CD4-positive, alpha-beta T cell treated with Interleukin-2 at 100 ng/mL for 4 hours (primary cell): ENCODE measurements at places on chromosomes 5 and 9.

DNA sequence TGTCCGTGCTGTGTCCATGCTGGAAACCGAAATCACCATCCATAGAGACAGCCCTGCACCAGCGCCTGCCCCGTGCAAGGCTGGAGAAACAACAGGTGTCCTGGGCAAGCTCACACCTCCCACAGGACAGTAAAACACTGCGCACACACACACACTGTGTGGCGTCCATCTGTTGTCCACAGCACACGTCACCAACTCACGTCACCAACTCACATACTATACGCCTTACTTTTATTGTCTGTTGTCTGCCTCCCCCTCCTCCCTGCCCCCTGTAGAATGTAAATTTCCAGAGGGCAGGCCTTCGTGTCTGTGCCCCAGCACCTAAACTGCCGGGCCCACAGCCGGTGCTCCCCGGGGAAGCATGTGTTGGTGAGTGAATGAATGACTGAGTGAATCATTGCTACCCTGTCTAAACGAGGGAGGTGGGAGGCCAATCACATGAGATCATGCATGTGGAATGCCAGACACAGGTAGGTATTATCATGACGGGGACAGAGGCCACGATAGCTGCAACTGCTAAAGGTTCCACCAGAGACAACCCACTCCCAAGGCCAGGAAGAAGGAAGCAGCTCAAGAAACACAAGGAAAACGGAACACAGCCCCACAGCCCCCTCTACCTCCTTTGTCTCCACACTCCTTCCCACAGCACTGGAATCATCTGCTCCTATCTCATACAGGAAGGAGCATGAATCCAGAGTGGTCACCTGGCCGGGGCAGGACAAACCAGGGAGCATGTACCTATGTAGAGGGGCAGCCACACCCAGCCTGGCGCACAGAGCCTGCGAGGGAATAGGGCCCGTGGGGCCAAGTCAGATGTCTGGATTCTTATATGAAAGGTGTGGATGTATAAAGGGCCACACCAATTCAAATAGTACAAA, 41.9 kb downstream of the STK10 start:
- no peak for DNase-seq

GRCh38 chr5:137385064-137385463, 114.1 kb downstream of the SPOCK1 start:
- DNase-seq, result no peak

- DNase-seq, result no peak
Measured at GRCh38 chr5:103674739-103675138, 112.2 kb upstream of the NUDT12 start.

- DNase-seq, result no peak
Measured at GRCh38 chr9:110370315-110370714, 32.7 kb upstream of the TXNDC8 start.

GRCh38 chr5:175466700-175467318, 11.6 kb upstream of the SFXN1 start:
- no peak for DNase-seq

DNA sequence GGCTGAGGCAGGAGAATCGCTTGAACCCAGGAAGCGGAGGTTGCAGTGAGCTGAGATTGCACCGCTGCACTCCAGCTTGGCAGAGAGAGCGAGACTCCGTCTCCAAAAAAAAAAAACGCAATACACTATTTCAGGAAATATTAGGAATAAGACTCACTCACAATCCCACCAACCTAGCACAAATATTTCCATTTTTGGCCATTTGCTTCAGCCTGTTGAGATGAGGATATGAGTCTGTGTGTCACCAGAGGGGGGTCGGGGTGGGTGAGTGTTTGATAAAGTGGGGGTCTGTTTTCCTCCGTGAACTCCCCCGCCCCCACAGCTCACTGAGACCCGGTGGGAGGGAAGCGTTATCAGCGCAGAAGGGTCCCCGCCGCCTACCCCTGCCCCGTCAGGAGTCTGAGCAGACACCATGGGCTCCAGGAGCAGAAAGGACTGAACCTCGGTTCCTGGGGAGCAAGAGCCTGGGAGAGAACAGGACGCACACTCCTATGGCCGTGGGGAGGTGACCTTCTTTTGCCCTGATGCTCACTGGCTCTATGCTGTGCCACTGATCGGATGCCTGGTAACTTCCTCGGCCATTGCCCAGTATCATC, 153.8 kb upstream of the PHYKPL start:
- no peak for DNase-seq

- no peak for DNase-seq
Measured at GRCh38 chr9:127116088-127116726, 6.2 kb downstream of the ANGPTL2 start.

- DNase-seq, result no peak
Measured at GRCh38 chr9:14433351-14434157, 119.6 kb upstream of the NFIB start.

DNA sequence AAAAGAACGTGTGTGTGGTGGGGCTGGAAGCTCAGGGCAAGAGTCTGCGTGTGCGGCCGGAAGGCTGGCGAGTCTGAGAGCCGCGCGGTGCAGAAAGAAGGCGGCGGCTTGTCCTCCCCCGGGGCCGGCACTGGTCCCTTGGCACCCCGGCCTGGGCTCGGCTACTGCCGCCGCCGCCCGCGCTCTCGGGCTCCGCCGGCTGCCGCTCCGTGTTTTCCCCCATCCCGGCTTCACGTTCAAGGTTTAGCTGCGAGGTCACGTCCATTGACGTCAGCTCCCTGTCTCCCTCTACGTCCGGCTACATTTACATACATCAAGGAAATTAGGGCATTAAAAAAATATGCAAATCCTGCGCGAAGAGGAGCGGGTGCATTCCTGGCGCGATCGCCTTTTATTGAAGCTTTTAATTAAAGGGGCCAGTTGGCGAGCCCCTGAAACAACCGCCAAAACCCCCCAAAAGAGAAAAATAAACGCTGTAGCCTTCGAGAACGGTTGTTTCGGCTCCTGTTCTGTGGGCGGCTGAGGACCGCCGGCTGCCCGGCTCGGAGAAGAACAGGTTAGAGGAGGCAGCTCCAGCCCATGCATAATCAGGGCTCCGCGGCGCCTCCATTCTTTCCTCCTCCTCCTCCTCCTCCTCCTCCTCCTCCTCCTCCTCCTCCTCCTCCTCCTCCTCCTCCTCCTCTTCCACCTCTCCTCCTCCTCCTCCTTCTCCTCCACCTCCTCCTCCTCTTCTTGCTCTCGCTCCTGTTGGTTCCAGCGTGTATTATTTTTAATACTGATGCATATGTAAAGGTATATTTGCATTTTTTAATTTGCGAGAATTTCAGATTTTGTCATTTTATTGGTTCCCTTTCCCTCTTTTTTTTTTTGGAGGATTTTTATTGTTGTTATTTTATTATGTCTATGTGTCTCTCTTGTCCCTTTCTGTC, 207.0 kb downstream of the MEF2C start:
- no peak for DNase-seq

DNA sequence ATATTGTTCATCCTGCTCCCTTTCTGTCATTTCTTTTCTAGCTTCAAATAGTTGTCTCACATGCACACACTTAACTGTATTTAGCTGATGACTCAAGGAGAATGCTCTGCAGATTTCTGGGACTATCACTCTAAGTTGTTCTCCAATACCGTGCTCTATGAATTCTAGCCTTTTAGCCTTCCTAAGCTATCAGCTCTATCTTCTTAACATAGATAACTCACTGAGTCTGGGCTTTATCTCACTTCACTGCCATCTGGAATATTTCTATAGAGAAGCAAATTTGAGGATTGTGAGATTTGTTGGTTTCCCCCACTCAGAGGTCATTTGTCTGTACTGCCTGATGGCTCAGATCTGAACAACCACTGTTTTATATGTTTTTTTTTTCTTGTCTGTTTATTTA, 369.7 kb downstream of the TUSC1 start:
- DNase-seq, result no peak

- no peak for DNase-seq
Measured at GRCh38 chr9:6106711-6107339, 91.4 kb upstream of the RANBP6 start.

DNA sequence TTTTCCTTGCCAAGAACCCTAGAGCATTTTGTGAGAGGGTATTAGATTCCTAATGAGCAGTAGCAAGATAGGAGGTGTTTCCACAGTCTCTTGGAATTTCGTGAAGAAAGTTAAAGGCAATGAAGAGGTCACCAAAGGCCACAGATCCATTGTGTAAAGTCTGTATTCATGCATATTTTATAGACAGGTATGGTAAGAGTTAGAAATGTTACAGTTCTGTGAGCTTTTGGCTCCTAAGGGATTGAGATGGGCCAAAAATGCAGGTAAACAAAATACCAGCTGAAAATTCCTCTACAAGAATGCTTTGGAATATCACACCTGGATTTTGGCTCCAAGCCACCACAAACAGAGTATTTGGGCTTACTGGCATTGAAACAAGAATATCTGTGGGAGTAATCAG, 47.4 kb upstream of the FST start:
- DNase-seq, result no peak

- no peak for DNase-seq
Measured at GRCh38 chr5:124952079-124952478, 205.6 kb upstream of the ZNF608 start.

GRCh38 chr9:83563360-83563759, 25.2 kb upstream of the FRMD3 start:
- no peak for DNase-seq

- no peak for DNase-seq
Measured at GRCh38 chr9:83656952-83657351, 34.0 kb downstream of the IDNK start.

- no peak for DNase-seq
Measured at GRCh38 chr9:92328225-92328624, 2.5 kb downstream of the CENPP start.

DNA sequence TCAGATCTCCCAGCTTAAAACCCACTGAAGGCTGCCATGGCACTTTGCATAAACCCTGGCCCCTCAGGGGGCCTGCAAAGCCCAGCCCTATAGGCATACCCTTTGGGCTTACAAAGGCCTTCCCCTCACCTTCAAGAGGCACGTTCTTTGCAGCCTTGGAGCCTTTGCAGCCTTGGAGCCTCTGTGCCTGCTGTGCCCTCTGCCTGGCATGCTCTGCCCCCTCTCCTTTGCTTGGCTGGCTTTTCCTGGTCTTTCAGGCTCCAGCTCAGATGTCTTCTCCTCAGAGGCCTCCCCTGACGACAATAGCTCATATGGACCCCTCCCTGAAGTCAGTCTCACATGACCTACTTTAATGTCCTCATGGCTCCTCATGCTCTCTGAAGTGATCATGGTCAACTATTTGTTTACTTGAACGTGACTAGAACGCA, 60.3 kb downstream of the CXXC5 start:
- DNase-seq, result no peak
